Stimulated activated CD8-positive, alpha-beta memory T cell treated with anti-CD3 and anti-CD28 coated beads, Interleukin-7, amount 100 ng/mL, for 1 hour (primary cell): ENCODE measurements at places on chromosomes 3 and 15.
A peak's percentile ranks its signal among the peaks of the same experiment; 100 is the strongest.

- no peak for DNase-seq
Observed at GRCh38 chr15:78425643-78426042, 12.4 kb upstream of the IREB2 start.

DNA sequence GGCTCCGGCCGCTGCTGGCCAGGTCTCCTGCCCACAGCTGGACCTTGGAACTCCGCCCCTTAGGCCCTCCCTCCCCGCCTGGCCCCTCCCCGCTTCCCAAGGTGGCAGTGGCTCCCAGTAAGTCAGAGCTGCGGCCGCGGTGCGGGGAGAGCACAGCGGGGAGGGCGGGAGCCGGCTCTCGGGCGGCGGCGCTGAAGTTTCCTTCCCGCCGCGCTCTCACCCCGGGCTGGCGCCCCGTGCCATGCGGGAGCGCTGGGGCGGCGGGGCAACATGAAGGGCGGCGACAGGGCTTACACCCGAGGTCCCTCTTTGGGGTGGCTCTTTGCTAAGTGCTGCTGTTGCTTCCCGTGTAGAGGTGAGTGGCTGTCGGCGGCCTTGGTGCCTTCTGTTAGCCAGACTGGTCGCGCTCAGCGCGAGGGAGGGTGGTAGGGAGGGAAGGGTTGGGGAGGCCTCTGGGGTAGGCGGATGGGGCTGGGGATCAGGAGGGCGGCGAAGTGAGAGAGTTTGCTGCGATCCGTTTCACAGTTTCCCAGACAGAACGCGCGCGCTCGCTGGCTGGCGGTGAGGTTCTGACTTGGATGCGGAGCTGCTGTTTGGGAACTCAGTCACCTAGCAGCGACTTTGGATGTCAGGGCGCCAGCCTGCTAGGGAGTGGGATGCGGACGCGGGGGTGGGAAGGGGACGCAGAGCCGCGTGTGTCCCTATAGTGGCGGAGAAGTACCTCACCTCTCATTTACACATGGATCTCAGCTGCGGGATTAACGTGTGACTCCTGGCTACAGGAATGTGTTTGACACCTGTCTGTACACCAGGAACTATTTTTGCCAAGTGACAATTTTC is 145.5 kb upstream of the UMPS start:
- DNase-seq: no peak

DNA sequence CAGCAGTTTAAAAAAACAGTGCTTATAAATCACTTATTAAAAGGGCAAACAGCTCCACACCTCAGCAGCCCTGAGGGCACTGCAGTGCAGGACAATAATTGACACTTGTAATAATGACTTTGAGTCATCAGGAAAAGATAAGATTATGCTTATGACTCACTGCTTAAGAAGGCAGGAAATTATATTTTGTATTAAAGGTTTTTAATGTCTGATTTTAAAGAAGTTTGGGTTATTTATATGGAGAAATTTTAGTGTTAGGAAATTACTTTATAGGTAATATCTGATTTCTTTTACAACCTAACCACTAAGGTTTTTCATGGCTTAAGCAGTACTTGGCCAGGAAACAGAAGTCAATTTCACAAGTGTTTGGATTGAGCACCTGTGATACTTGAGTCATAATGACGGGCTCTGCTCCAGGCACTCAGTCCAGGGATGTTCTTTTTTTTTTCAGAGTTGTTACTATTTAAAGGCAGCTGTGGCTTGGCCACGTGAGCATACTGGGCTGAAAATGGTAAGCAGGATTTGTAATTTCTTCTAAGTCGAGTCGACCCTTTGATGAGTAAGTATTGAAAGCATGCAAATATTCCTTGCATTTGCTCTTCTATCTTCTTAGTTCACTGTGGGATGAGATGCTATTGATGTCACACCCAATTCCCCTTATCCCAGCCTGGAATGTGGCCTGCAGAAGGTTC is 21.6 kb upstream of the SLC6A20 start:
- no peak for DNase-seq

DNA sequence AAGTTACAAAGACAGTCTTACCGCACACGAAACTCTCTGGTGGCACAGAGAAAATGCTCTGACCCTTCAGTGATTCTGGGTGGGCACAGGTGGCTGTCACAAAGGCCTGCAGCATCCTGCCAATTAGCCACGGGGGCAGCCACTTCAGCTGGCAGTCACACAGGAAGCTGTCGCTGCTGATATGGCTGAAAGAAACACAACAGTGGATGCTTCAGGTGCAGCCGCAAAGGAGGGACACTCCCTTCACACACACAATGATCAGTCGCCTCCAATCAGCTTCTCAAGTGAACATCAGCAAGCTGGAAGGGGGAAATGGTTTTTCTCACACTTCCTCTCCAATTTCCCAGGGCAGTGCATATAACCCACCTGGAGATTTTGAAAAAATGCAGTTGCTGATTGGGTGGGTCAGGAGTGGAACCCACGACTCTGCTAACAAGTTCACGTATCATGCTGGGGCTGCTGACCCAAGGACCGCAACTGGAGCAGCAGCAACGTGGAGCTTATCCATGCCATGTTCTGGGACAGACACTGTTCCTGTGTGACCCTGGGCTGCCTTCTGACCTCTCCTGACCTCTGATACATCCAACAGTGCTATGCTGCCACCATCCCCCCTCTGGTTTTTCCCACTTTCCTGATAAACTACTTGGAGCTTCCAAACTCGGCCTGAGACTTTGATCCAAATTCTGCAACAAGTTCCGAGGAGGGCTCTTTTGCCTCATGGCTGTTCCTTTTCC is 106.6 kb downstream of the LRIG1 start:
- DNase-seq: peak; percentile 5

GRCh38 chr3:143737065-143737464 is 111.2 kb downstream of the SLC9A9 start:
- DNase-seq: no peak

GRCh38 chr3:128237348-128238183 is 84.3 kb downstream of the EEFSEC start:
- no peak for DNase-seq

GRCh38 chr15:43376017-43376705 is 5.3 kb downstream of the TUBGCP4 start:
- DNase-seq: no peak

DNA sequence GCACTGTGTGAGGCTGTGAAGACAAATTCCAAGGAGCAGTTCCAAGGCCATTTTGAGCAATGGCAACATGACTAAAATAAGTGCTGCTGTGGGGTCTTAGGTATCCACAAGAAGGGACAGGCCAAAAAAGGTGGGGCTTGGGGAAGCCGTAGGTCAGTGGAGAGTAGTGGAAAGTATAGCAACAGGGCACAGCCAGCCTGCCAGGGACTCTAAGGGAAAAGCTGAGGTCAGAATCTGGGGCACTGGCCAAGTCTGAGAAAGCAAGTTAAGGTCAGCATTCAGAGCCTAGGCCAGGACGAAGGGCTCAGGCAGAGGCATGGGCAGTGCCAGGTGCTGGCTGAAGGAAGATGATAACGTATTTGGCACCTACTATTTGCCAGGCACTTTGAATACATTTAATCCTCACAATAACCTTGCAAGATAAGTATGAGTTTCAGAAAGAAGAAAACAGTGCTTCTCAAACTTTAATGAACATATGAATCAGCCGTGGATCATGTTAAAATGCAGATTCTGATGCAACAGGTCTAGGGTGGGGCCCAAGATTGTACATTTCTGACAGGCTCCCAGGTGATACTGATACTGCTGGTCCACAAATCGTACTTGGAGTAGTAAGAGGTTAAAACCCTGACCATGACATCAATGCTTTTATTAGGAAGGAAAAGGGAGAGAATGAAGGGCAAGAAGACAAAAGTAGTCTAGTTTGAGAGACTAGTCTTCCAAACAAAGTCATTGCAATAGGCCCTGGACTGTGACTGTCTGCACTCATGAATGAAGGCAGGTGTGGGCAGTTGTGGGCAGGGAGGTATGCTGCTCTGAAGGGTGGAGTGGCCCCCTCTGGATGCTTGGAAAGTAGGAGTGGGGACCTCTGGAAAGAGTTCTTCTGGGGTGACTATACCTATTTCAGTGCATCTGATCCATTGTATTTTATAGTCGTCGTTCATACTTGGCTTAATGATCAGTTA is 106.3 kb upstream of the ANKRD28 start:
- DNase-seq: no peak

DNA sequence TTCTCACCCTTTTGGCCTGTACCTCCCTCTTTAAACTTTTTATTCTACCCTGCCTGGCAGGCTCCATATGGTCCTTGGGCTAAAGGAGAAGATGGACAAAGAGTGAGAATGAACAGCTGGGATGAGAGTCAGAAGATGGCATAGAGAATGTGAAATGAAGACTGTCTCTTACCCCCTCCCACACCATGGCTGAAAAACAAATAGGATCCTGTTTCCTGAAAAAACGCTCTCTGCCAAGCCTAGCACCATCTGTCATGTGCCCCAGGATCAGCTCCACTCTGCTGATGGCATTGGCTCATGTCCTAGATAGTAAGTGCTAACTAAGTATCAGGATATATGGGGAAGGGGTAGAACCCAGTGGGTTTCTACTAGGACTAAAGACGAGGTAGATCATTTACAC is 238.6 kb downstream of the MEX3B start:
- no peak for DNase-seq

- no peak for DNase-seq
Observed at GRCh38 chr3:22986958-22987357, 216.2 kb upstream of the UBE2E2 start.

GRCh38 chr3:188686324-188686723 is 485.4 kb upstream of the TPRG1 start:
- DNase-seq: no peak

DNA sequence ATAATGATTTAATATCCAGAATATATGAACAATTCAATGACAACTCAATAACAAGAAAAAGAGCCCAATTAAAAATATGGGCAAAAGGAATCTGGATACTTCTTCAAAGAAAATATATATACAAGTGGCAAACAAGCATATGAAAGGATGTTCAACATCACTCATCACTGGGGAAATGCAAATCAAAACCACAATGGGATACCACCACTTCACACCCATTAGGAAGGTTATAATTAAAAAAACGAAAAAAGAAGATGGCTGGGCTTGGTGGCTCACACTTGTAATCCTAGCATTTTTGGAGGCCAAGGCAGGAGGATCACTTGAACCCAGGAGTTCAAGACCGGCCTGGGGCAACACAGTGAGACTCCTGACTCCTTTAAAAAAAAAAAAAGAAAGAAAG is 4.1 kb downstream of the CCDC12 start:
- no peak for DNase-seq

DNA sequence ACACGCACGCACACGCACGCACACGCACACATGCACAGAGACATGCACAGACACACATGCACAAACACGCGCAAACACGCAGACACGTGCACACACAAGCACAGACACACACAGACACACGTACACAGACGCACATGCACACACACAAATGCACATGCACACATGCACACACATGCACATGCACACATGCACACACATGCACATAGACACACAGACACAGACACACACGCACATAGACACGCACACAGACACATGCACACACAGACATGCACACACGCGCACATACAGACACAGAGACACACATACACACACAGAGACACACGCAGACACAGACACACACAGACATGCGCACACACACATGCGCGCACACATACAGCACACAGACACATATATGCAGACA is 26.4 kb upstream of the PIGZ start:
- no peak for DNase-seq

GRCh38 chr15:72585476-72586058 is 68.9 kb upstream of the GOLGA6B start:
- DNase-seq: no peak

DNA sequence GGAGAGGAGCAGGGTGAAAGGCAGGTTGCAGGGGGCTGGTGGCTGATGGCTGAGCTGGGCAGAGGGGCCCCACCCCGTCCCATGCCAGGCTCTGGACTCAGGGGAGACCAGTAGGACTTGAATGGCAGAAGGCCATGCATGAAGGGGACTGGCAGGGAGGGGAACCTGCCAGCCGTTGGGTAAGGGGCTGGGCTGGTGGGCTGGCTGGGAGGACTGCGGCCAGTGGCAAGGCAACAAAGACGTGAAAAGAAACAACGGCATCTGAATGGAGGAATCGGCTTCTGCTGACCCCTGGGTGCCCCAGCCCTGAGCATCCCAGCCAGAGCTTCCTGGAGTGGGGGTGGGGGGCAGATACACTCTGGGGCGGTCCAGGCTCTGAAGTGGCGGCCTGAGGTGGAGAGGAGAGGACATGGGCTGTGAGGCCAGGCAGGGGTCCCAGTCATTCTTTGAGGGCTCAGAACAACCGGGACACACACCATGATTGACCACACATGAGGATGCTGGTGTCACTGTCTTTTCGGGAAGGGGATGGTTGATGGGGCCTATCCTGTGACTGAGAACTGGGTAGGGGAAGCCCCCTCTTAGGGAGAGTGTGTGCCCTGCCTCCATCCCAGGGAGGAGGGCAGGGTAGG is 11.7 kb downstream of the GLYCTK start:
- no peak for DNase-seq

GRCh38 chr3:31142139-31142538 is 247.7 kb upstream of the GADL1 start:
- no peak for DNase-seq

DNA sequence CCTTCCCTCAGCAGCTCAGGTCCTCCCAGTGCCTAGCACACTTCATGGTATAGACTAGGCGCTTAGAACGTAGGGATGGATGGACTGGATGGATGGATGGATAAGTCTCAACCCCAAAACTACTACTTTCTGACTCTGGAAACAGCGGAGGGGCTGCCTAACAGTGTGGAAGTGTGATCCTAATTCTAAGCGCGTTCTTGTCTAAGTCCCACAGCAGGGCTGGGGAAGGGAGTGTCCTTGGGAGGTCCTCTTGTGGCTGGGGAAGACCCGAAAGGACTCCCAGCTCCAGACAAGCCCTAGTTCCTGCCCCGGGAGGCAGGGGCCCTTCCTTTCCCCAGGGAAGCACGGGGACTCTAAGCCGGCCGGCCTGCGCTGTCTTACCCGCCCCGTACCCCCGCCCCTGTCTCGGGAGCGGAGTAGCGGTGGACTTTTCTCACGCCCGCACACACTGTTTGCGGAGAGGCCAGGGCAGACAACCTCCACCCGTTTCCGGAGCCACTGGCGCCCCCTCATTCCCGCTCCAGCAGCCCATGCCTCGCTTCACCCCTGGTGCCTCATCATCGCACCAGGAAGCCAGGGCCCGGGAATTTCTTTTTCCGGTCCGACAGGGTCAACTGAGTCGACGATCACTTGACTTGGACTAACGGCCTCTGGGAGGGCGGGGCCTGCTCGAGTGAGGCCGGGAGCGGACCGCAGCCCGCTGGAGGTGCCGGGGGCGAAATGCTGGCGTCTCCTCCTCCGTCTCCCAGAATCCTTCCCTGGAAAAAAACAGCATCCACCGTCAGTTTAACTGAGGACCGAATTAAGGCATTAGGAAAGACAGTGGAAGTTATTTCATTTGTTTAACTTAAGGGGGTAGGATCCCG is 133.3 kb downstream of the TBC1D2B start:
- no peak for DNase-seq

DNA sequence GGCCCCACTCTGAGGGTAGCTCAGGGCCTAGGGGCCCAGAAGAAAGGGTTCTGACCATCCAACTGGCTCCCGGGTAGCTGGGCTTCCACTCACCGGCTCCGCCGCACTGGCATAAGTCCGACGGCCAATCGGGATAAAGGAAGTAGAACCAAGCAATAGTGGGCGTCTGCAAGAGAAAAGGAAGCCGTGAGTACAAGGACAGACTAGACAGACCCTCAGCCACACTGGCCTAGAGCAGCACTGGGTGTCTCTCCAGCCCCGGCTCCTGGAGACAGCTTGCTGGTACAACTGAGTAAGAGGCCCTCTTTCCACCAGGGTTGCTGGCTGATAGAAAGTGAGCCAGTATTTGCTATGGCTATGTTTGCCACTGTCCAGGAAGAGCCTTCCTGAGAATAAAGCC is 22.4 kb downstream of the BDH1 start:
- no peak for DNase-seq
